ENCODE measurements at places on chromosomes 12 and 14.

- no peak for DNase-seq
Observed at GRCh38 chr14:106268013-106268727, 741.8 kb downstream of the TMEM121 start.

- no peak for DNase-seq
Observed at GRCh38 chr12:24505366-24506015, 443.4 kb downstream of the BCAT1 start.

DNA sequence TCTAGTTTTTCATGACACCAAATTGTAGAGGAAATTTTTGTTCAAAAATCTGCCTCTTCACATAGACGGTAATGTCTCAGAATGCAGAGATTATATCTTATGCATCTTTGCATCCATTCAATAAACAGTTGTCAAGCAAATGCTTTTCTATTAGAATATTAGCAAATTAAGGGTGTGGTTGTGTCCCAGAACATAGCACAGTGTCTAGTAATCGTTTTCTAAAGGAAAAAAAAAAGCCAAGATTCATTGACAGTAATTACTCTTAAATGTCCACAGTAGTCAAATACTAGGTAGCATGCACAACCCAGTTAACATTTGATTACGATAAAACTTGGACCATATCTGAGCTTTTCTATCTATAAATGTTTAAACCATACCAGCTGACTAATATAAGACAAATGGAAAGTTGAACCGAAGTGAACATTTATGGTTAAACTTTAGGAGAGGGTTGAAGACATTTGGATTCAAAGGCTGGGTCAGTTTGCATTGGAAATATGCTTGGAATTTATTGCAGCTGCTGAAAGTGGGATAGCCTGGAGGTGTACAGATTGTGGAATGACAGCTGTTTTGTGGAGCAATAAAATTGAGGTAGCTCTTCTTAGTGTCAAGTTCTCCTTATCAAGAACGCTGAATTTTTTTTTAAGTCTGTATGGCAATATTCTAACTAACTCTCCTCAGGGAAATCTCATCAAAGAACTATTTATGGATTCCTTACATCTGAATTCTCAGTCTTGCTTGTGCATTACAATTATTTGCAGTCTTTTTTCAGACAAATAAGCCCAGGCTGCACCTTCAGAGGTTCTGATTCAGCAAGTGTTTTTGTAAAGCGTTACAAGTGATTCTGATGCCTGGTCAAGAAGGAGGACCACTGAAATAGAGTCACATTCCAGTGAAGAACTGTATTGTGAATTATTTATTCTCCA is 66.7 kb upstream of the ATP2B1 start:
- DNase-seq: peak; percentile 77

GRCh38 chr14:69376439-69376838 is 21.7 kb downstream of the ERH start:
- peak; percentile 15 for DNase-seq

DNA sequence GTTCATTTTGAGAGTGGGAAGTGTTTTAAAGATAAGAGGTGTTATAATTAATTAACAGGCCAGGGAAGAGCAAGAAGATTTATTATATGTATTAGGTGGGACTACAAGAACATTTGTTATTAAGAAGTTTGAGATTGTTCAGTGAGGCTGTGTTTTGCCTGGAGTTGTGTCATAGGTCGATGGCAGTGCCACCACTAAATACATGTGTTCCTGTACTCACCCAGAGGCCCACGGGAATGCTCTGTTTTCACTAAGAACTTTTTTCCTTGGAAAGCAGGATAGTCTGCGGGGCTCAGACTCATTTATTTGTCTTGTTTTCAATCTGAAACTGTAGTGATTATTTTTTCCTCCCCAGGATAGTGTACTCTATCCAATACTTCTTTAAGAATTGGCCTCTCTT is 10.1 kb downstream of the IRAK3 start:
- no peak for DNase-seq

DNA sequence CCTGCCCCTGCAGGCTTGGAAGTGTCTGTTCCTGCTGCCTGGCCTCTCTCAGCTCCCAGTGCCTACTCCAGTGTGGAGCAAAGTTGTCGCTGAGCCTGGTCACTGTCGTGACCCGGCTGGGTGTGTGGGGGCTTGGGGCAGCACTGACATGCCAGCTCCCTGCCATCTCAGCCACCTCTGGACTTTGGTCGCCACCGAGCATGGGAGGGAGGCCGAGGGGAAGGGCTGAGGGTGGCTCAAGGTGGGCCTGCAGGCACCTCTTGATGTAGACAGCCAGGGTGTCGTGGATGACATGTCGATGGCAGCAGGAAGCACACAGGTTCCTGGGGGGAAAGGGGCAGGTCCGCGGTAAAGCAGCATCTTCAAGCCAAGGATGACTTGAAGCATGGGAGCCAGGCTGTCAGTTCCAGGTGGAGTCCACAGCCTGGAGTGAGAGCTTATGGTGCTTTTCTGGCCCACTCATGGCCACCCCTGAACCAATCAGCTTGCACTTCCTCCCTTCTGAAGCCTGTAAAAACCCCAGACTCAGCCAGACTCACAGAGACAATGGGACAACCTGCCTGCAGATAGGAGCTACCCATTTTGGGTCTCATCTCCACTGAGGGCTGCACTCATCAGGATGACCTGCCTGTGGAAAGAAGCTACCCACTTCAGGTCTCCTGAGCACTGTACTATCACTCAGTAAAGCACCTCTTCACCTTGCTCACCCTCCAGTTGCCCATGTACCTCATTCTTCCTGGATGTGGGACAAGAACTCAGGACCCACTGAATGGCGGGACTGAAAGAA is 210.1 kb downstream of the MON2 start:
- DNase-seq: no peak

DNA sequence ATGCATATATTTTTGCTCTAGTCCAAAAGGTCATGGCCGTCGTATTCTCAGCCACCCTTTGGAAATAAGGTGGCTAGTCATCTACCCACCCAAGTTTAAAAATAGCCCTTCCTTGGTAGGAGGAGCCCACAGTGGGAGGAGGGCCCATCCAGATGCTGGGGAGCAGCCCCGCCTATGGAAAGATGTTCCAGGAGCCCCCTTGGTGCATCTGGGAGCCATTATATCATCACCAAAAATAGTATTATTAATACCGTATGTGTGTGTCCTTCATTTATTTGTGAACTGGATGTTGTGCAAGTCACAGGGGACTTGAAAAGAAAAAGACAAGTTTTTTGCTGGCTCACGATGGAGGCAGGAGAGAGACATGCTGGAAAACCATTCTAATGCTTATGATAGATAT is 34.0 kb downstream of the EMP1 start:
- DNase-seq: no peak

GRCh38 chr14:61290701-61291100 is 9.6 kb upstream of the TMEM30B start:
- no peak for DNase-seq

DNA sequence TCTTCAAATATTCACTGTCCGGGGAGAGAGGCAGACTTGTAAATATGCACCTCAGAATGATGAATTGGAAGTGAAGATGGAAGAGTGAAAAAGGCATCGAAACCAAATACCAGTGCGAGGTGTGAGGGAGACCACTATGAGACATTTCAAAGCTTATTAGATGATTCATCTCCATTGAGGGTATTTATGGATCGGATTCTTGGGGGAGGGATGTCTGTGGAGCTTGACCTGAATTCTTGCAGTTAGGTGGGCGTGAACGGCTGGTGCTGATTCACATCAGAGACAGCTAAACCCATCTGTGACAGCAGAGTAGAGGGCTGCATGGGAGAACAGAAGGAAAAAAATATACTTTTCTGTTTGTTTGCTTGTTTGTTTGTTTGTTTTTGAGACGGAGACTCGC is 677.2 kb downstream of the AACS start:
- DNase-seq: no peak

GRCh38 chr14:92362781-92363235 is 39.8 kb downstream of the SLC24A4 start:
- DNase-seq: peak; percentile 4

All from trophoblast cell (in vitro differentiated cells and primary cell).